Esophagus muscularis mucosa (tissue), 4 donors: ENCODE measurements at places on chromosomes 6 and 20. TPM values are rescaled to one million over a fixed set of nuclear protein-coding genes. Genes with fewer than 3 reads are reported as not detected.

Gene ARG1
- total RNA-seq = not detected

GRCh38 chr20:3436864-3437574 lies 29.6 kb upstream of the DNAAF9 start:
- no peak overlapping the region for H3K4me3 ChIP-seq
- no peaks in the 10 kb centered on the region for H3K36me3 ChIP-seq
- no peaks in the 10 kb centered on the region for H3K4me1 ChIP-seq
- no peak overlapping the region for H3K27ac ChIP-seq
- H3K27me3 ChIP-seq = no peaks in the 10 kb centered on the region

DNA sequence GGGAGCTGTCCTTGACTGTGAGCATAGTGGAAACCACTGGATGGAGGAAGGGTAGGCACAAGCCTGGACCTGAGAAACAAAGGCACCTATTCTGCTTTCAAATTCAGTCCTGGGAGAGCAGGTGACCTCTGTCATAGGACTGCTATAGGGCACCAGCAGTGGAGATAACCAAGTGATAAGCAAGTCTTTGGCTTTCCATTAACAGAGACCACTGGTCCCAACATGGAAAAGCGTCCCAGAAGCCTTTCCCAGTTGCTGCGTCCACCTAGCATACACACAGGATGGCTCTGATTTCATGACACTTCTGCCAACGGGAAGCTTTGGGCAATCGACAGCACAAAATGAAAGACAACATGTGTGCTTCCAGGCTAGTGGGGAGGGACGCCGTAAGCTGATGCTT lies 8.9 kb downstream of the SLC22A3 start:
- no peaks in the 10 kb centered on the region for H3K27me3 ChIP-seq
- no peak for DNase-seq
- no peak overlapping the region for H3K27ac ChIP-seq
- H3K4me1 ChIP-seq = peaks cover 31% of the 10 kb centered on the region

DNA sequence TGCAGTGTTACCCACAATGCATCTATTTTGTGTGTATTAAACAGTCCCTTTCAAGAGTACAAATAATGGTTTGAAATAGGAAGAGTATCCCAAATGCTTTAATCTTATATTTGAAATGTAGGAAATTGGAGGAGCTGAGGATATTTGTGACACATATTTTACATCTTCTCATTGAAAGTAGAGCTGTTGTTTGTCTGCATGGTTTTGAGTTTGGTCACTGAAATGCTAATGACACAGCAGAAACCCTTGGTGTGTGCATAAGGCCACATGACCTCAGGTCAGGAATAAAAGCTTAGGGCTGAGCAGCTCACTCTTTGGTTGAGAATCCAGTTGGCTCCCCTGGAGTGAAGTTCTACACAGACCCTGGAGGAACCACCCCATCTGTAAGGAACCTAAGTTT lies 49.8 kb downstream of the TPD52L1 start:
- H3K4me3 ChIP-seq = no peak overlapping the region
- H3K36me3 ChIP-seq = no peaks in the 10 kb centered on the region
- peaks cover 10% of the 10 kb centered on the region for H3K4me1 ChIP-seq
- DNase-seq = no peak
- no peaks in the 10 kb centered on the region for H3K27me3 ChIP-seq
- no peak overlapping the region for H3K27ac ChIP-seq

DNA sequence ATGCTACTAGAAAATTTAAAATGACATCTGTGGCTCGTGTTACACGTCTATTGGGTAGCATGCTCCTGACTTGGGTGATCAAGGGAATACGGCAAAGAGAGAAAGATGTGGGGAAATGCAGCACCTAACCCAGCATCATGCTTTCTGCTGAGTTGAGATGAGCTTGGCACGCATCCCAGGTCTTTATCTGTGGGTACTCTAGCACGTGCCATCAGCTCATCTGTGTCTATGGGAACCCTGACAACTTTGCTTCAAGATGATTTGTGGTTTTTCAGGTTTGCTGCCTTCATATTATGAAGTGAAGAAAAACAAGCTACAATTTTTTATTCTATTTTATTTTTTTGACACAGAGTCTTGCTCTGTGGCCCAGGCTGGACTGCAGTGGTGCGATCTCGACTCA lies 21.0 kb downstream of the RNASET2 start:
- peaks cover 55% of the 10 kb centered on the region for H3K36me3 ChIP-seq
- no peak for DNase-seq
- no peaks in the 10 kb centered on the region for H3K27me3 ChIP-seq
- no peaks in the 10 kb centered on the region for H3K4me1 ChIP-seq

DNA sequence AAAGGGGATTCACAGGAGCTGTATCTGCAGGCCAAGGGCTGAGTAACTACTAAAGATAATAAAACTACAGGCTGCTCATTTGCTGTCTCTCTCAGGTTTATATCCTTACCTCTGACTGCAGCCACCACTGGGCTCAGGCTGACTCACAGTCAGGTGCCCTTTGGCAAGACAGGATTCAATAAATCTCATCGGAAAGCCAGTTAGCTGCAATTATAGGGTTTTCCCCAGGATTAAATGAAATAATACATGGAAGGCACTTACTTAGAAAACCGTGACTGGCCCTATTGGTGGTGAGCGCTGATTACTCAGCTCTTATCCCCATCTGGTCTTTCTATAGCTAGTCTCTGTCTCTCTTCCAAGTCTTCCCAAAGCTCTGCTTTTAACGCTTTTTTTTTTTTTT lies 26.4 kb downstream of the RMND1 start:
- H3K36me3 ChIP-seq = peaks cover 70% of the 10 kb centered on the region
- no peak for DNase-seq
- no peaks in the 10 kb centered on the region for H3K27me3 ChIP-seq

Gene KHDC1L
- not detected for total RNA-seq

DNA sequence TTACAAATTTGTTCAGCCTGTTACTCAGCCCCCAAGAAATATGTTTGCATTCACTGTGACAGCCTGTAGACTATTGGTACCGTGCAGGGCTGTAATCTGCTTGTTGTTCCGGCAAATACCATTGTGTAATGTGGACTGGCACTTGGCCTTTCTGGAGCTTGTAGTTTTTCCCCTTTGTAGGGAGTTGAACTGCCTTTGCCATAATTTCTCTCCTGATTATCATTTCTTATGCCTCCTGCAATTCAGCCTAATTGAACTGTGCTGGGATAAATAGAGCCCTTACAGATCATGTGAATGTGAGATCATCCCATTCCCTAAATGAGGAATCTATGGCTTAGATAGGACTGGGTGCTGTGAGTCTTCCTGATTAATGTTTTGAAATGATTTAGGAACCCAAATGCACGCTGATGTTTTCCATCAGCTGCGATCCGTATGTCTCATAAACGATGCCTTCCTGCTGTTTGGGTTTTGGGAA lies 185.1 kb downstream of the JARID2 start:
- no peak overlapping the region for H3K4me3 ChIP-seq
- no peak for DNase-seq
- no peaks in the 10 kb centered on the region for H3K27me3 ChIP-seq
- H3K4me1 ChIP-seq = peaks cover 64% of the 10 kb centered on the region
- no peak overlapping the region for H3K27ac ChIP-seq
